Upper lobe of left lung (tissue), 6 donors: ENCODE measurements at places on chromosomes 16 and 17.

DNA sequence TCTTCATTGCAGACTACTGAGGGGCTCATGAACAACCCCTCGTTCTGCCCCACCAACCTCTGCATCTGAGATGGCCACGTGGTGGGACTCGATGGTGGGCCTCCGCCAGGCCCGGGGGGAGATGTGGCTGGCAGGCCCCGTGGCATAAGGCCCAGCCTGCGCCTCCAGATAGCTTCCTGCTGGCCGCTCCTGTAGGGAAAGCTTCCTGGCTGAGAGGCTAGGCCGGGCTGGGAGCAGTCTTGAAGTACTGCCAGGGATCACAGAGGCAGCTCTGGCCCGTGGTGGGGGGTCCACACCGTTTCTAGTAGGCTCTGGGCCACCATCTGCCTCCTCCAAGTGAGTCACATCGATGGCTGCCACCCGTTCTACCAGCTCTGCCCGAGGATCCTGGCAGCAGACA is 7.6 kb downstream of the CAMKK1 start:
- DNase-seq, result no peak

GRCh38 chr17:66580956-66581391 is 253.9 kb upstream of the CACNG5 start:
- no peak for DNase-seq

GRCh38 chr17:61645920-61646319 is 54.9 kb upstream of the NACA2 start:
- no peak for DNase-seq

DNA sequence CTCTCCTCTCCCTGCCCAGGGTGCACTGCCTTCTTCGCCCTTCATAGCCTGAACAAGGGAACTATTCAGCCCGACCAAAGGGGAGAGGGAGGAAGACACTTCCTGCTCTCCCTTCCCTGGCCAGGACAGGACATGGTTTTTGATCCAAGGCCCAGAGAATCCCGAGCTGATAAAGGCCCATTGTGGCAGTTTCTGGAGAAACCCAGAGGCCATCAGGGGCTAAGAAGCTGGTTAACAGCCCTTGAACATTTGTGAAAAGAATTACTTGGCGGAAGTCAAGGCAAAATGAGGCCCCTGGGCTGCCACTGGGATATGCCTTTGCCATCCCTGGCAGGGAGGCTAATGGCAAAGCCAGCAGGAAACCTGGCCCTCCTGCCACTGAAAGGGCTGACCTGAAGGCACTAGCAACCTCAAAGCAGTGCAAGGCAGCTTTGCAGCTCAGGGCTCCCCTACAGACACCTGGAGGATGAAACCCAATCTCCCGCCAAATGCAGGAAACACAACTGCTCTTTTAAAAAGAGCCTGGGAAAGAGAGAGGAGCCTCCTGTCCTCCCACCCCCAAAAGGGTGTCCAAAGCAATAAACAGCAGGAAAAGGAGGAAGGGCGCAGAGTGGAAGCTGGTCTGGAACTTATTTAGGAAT is 12.6 kb downstream of the PHB1 start:
- DNase-seq, result no peak
